Activated CD4-positive, CD25-positive, alpha-beta regulatory T cell treated with anti-CD3 and anti-CD28 coated beads, Interleukin-2, amount 50 U/mL, for 24 hours (primary cell): ENCODE measurements at places on chromosomes 11 and 22.

GRCh38 chr11:46519351-46519750 lies 74.5 kb downstream of the AMBRA1 start:
- no peak for ATAC-seq

GRCh38 chr11:47308050-47308823 lies 38.3 kb downstream of the MADD start:
- ATAC-seq: no peak

- ATAC-seq: no peak
Measured at GRCh38 chr11:87300640-87301380, 263.1 kb downstream of the TMEM135 start.

DNA sequence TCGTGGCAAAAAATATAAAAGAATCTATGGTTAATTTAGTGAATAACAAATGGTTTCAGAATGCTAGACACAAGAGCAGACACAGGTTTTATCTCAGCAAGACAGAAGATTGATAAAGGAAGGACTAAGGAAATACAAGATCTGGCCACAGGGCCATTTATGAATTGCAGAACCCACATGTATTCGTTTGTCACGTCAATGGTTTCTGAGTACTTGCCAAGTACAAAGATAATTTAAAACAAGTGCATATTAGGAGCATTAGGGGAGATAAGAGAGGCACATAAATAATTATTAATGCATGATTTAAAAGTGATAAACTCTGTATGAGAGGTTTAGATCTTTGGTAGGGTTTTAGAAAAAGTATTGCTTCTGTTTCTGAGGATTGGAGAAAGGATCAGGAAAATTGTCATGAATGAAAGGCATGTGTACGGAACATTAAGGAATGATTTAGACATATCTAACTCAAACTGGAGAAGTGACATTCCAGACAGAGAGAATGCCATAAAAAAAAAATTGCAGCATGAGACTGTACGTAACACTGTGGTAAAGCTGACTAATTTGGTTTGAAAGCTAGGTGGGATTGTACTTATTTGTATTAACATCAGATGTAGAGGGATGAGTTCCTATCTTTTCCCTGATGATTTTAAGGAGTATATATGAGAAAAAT lies 727.1 kb downstream of the NELL1 start:
- no peak for ATAC-seq

DNA sequence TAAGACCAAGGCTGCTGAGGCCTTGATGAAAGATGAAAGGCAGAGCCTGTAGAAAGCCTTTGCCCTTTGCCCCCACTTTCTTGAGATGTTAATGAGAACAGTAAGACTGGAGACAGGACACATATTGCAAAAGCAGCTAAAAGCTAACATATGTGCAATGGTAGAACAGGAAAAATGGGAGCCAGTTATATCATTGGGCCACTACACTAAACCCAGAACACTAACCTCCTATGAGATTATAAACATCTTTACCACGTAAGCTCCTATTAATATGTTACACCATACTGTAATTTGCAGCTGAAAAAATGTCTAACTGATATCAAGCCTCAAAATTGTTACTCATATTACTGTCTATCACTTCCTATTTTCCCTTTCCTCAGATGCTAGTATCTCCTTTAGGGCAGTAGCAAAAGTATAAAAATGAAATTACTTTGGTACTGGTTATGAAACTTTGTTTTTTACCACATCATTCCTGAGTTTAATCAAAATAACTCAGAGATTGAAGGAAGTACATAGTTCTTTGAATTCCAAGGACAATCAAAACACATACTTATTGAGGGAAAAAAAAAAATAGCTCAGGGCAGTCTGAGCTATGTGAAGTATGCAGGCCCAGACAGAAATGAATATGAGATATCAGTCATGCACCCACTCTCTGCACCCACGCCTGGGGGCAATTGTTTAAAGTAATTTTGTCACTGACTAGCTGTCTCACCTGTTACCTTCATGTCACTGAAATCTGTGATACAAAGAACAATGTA lies 9.1 kb downstream of the HPS5 start:
- no peak for ATAC-seq

DNA sequence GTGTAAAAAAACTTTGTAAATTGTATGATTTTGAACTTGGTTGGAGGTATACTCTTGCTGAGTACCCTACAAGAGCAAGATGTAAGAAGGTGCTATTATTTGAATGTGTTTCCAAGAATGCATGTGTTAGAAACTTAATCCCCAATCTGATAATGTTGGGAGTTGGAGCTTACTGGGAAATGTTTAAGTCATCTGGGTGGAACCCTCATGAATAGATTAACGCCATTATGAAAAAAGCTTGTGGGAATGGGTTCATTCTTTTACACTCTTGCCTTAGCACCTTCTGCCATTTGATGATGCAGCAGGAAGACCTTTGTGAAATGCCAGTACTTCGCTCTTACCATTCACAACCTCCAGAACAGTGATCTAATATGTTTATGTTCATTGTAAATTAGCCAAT lies 498.3 kb downstream of the TMEM135 start:
- no peak for ATAC-seq

DNA sequence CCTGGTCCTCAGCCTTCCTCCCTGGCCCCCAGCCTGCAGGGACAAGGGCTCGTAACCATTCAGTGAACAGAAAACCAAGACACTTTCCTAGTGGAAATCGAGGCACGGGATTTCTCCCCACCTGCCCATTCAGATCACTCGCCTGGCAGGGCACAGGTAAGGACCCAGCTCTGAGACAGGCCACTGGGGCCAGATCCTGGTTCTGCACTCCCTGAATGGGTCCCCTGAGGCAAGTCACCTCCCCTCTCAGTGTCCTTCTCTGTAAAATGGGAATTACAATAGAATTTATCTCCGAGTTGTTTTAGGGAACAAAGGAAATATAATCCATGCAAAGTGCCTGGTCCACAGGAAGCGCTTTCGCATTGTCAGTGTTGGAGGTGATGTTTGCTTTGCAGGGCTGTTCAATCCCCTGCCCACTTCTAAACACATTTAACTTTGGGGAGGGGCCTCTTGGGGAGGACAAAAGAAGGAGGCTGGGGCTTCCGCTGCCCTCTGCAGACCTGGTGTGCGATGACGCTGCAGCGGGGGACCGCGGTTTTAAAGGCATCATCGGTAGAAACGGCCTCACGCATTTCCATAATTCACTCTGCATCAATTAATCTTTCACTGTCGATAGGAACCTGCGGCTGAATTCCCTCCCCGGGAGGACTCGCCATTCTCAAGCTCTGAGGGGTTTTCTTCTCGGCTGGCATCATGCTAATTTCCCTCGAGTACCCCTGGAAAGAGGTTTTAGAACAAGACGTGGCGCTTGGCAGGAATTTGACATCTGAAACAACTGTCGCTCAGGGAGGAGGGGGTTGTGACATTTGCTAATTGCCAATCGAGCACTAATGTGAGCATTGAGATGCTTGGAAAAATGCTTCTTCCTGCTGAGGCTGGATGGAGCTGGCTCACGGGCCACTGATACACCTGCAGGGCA lies 70.4 kb upstream of the FGF3 start:
- ATAC-seq: no peak

- no peak for ATAC-seq
Measured at GRCh38 chr11:62830904-62831519, 839 bp downstream of the STX5 start.

- no peak for ATAC-seq
Measured at GRCh38 chr11:59191890-59192289, 20.0 kb downstream of the DTX4 start.

DNA sequence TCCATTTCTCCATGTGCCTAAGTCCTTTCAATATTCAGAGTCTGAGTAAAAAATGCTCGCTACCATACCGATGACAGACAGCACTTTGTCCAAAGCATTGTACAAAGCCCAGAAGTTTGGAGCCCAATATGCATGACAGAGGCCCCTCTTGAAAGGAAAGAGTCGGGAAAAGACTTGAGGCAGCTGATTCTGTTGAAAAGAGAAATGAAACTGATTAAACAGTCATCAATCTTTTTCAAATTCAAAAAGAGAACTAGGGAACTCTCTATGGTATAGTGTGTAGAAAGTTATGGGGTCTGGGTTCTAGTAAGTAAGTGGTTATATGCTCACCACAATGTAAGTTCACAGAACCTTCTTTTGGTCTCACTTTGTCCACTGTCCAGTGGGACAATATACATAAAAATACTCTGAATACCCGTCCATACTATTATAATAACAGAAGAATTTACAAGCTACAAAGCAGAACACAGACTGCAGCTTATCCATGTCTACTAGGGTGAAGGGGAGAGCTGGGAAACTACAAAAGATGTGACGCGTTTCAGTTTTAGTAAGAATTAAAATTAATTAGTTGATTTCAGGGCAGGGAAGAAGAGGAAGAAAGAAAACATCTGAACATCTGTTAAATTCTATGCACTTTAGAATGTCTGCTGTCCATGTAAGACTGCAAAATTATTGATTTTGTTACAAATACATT lies 26.7 kb downstream of the ALG8 start:
- no peak for ATAC-seq

- ATAC-seq: no peak
Measured at GRCh38 chr11:66580803-66581202, 12.1 kb downstream of the CCDC87 start.

- no peak for ATAC-seq
Measured at GRCh38 chr11:28849053-28849452, 740.9 kb downstream of the METTL15 start.

GRCh38 chr11:111523343-111523742 lies 8.8 kb downstream of the HOATZ start:
- ATAC-seq: peak; percentile 42
